ENCODE measurements at places on chromosomes 5 and 9.

GRCh38 chr9:3191715-3192114, 334.1 kb downstream of the RFX3 start:
- DNase-seq: no peak

GRCh38 chr9:6655036-6655435, 9.5 kb upstream of the GLDC start:
- DNase-seq: no peak

- DNase-seq: no peak
Observed at GRCh38 chr9:124040186-124040931, 28.8 kb downstream of the LHX2 start.

DNA sequence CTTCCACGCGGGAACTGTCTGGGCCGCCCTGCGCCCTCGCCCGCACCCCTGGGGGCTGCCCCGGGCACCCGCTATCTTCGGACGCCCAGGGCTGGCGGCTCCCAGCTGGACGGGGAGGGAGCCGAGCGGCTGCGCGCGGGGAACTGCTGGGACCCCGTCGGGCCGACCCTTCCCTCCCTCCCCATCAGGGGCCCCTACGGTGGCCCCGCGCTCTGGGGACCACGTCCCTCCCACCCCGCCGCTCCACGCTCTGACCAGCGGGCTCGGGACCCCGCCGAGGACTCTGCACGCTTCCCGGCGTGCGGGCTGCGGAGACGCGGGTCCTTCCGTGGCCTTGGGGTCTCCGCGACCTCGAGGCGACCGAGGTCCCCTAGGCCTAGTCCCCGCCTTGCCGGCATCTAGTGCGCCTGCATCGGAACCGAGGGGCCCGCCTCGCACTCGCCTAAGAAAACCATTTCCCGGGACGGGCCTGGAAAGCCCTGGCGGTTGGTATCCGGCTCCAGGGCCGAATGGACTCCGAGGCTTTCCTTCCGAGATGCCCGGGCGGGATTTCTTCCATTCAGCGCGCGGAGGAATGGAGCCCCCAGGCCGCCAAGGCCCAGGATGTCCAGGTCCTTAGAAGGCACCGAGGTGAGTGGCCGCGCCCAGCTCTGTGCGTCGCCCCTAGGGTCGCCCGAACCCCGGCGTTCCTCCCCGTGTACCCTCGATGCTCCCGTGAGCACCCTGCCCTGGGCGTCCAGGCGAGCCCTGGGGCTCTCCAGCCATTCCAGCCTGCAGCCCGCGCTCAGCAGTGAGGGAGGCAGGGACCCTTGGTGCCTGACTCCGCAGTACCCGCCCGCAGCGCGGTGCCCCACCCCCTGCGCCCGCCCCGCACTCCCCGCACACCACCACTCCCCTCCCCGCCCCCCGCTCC, 705 bp upstream of the SLC6A3 start:
- no peak for DNase-seq

GRCh38 chr5:134724872-134725271, 13.5 kb upstream of the CAMLG start:
- no peak for DNase-seq

DNA sequence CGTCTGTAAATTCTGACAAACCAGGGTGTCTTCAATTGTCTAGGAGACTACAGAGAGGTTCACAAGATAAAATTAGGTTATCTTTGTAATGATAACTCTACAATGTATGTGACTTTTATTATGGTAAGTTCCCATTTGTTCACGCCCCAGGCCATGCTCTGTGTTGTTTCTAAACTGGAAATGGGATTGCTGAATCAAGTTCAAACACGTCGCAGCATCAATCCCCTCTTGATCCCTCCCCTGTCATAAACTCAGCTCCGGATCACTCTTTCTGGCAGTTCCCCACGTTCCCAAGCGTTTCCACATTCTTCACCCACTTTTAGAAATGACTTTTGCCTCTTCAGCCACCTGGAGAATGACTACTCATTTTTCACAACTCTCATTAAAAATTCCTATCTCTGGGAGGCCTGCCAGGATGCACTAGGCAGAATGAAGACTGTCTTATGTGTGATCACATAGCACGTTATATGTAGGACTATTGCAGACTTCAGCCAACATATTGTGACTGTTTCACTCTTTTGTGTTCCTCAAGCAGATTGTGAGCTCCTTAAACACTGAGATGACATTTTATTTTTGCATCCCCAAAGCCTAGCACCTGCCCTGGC, 1124.2 kb upstream of the WWC1 start:
- DNase-seq: no peak

- no peak for DNase-seq
Observed at GRCh38 chr9:83920469-83920926, 734 bp downstream of the KIF27 start.

GRCh38 chr9:26462213-26462612, 430.4 kb downstream of the CAAP1 start:
- DNase-seq: no peak

DNA sequence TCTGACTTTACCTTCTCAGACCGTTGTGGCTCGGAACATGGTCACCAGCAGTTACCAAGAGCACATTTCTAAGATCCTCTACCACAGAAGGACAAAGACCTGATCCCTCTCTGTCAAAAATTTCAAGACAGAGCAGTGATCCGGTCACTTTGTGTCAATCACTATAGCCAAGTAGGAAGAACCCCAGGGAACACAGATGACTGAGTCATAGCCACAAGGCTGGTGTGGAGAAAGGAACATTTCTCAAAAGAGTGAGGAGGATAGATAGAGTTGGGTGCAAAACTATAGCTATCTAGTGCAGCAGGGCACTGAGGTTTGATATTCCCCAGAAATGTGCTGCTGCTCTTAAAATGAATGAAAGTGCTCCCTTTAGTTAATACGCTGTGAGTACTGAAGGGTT, 130.7 kb upstream of the SMIM23 start:
- DNase-seq: no peak

GRCh38 chr9:90927496-90927895, 125.9 kb downstream of the SYK start:
- DNase-seq: no peak

- DNase-seq: no peak
Observed at GRCh38 chr9:20376731-20377375, 245.4 kb downstream of the MLLT3 start.

GRCh38 chr5:116343961-116344360, 230.7 kb downstream of the SEMA6A start:
- no peak for DNase-seq

DNA sequence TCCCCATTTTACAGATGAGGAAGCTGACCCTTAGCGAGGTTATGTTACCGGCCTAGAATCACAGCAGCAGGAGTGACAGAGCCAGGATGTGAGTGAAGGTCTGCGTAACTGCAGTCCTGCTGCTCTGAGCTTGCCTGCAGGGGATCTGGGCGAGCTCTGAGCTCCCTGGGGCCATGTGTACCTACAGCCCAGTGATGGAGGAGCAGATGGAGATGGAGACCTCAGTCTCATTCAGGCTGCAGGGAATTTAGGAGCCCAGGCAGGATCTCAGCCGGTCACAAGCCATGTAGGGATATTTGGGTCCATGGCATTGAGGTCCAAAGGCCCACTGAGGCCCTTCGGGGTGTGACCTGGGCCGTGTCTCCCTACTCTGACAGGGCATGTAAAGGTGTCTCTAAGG, 170.6 kb downstream of the CACNA1B start:
- DNase-seq: no peak

DNA sequence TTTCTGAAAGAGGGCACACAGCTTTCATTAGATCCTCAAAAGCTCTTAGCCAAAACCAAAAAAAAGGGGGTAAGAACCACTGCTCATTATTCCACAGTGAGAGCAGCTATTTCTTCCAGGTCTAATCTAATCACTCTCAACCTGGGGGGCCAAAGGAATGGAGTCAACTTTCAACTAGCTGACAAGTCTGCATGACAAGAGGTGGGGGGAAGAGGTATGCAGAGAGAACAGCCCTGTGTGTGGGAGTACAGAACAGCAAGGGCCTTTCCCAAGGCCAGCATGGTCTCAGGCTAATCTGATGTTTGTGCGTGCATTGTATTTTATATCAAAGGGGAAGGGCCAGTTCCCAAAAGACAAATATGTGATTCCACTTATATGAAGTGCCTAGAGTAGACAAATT, 36.9 kb upstream of the PIP5K1B start:
- no peak for DNase-seq

DNA sequence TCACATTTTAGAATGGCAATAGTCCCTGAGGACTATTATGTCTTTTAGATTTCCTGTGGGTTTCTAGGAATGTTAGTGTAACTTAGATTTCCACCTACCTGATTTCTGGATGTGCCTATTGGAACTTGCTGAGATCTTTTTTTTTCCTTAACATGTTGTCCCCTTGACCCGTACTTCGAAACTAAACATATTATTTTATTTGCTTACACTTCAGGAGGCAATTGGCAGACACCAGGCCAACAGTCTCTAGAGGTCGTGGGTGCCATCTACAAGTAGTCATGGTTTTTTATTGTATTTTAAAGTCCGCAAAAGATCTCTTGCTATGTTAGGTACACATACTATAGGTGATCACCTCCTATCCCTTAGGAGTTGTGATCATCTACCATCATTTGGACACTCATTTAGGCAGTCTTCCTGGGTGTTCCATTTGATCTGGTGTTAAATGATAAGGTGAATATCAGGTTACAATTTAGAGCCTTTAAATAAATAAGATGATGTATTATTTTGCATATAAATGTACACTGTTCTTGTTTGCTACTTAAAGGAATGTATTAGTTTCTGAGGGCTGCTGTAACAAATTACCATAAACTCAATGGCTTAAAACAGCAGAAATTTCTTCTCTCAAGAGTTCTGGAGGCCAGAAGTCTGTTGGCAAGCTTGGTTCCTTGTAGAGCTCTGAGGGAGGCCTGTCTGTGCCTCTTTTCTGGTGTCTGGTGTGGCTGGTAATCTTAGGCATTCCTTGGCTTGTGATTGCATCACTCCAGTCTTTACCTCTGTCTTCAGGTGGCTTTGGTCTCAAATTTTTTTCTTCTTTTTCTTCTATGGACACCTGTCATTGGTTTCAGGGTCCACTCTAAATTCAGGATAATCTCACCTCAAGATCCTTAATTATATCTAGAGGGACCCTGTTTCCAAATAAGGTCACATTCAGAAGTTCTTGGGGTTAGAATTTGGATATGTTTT, 64.8 kb downstream of the ZCCHC7 start:
- DNase-seq: no peak

- DNase-seq: no peak
Observed at GRCh38 chr9:77820293-77820954, 172.3 kb upstream of the GNA14 start.

DNA sequence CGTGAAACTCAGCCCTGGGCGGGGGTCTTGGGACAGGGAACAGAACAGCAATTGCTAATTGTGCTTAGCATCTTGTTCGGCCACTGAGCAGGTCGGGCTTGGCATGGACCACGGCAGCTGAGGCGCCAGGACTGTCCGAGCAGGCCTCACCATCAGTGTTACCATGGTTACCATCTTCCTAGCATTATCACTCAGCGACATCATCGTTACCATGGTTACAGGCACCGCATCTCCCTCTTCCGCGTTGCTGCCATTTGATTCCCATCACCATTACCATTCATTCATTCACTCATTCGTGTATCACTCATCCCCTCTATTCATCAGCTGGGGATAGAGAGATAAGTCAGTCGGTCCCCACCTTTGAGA, 81.0 kb upstream of the ZBTB43 start:
- DNase-seq: no peak

GRCh38 chr5:104793031-104793754, 1230.6 kb upstream of the NUDT12 start:
- no peak for DNase-seq

DNA sequence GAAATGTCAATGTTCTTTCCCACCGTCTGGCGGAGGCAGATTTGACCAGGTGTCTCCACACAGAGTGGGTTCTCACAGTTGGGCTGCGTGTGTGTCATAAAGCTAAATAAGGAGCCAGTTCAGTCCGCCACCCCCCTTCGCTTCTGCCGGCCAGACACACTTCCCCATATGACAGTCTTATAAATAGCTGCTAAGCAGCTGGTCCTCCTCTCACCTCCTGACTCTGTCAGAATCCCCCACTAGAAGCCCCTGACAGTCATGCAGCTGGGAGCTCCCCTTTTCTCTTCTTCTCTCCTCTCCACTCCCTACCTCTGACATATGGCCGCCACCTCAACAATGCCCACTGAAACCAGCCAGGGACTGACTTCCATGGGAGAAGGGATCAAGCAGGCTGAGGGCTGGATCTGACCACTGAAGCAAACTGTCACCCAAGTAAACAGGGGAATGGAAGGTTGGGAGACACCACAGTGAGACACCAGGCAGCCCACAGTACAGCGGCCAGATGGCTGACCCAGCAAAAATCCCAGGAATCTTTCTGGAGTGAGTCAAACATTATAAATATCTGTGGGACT, 141.9 kb upstream of the EFNA5 start:
- DNase-seq: no peak
